ENCODE measurements at places on chromosomes 13 and 19.
A peak's percentile ranks its signal among the peaks of the same experiment; 100 is the strongest.

DNA sequence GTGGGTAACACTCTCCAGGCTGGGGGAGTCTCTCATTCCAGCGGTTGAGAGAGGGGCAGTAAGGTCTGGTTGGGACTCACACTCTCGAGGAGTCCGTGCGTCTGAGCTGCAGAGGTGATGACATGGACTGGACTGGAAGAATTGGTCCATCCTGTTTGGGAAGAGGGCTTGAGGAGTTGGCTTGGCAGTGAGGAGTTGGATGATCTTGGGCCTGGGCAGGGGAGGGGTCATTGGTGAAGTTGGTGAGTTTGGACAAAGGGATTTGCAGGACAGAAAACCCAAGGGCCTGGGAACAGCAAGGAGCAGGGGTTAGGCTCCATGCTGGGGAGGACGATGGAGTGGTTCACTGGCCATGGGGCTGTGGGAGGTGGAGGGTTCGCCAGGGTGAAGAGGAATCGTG lies 3.7 kb downstream of the PPP1R37 start:
- no peak for DNase-seq

DNA sequence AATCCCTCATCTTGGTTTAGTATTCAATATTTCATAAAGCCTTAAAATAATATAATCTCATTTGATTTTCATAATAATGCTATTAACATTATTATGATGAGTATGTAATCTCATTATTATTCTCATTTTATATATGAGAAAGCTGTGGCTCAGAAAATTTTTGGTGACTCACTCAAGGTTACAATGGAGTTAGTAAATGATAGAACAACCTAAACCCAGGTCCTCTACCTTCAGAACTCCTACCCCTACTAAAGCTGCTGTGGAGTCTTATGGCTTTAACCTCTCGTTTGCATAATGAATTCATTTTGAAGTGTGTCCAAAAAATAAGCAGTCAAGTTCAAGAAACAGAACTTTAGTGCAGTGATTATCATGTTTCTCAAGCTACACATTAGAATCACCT lies 226.3 kb downstream of the TBC1D4 start:
- DNase-seq: no peak

GRCh38 chr19:35901854-35902661 lies at the start of gene HCST:
Gene HCST, plus strand, starts transcription at chr19:35902529. Its CDS starts 65 bp downstream, at chr19:35902594.
- peak; percentile 71 for DNase-seq

DNA sequence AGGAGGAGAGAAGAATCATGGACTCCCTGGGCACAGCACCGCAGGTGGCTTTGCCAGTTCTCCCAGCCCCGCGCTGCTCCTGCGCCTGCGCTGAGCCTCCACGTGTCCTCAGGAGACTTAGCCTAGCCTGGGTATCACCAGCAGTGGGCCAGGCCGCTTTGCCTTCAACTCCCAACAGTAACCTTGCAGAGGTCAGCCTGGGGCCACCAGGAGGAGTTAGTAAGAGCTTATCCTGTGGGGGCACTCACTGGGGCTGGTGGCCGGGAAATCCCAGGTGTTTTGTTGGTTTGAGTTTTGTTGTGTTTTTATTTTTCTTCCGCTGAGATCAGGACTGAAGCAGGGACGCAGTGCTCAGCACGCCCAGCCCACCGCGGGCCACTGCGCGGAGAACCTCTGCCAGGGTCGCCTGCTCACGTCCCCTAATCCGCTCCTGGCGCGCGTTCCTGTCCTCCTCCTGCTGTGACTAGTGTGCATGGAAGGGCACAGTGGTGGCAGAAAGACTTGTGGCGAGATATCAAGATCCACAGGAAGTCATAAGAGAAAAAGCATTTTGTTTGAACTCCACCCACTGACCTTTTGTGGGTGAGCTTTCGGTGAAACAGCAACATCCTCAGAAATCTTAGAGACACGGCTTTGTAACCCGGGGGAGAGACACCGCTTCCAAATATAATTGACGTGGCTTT lies 207.4 kb upstream of the RFC3 start:
- DNase-seq: peak; percentile 49

- peak; percentile 76 for DNase-seq
Observed at GRCh38 chr13:41458761-41459431, 1.5 kb downstream of the RGCC start.

GRCh38 chr13:102707467-102707866 lies 12.6 kb upstream of the METTL21C start:
- no peak for DNase-seq

DNA sequence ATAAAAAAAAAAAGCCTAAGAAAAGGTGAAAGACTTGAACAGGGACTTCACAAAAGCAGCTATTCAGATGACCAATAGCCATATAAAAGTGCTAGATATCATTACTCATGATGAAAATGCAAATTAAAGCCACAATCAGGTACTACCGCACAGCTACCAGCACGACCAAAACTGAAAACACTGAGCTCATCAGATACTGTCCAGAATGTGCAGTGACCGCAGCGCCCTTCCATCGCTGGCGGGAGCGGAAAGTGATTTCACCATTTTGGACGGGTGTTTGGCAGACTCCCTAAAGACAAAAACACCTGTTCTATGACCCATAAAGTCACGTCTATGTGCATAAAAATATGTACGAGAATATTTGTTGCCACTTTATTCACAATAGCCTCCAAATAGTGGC lies 60.7 kb downstream of the SLC6A16 start:
- DNase-seq: no peak

DNA sequence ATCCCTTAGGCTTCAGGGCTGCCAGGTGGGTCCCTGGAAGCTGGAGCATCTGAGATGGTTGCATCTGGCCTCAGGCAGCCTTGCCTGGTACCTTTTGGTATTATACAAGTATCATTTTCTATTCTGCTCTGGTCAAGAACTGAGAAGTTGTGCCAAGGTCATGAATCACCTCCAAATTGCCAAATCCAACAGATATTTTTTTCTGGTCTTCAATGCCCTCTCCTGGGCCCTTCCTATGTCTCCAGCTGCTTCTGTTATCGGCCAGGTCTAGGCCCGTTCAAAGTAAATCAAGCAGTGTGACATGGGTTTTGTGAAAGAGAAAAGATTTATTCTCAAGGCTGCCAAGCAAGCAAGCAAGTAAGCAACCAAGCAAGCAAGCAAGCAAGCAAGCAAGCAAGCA lies 271.1 kb upstream of the MAB21L1 start:
- no peak for DNase-seq

DNA sequence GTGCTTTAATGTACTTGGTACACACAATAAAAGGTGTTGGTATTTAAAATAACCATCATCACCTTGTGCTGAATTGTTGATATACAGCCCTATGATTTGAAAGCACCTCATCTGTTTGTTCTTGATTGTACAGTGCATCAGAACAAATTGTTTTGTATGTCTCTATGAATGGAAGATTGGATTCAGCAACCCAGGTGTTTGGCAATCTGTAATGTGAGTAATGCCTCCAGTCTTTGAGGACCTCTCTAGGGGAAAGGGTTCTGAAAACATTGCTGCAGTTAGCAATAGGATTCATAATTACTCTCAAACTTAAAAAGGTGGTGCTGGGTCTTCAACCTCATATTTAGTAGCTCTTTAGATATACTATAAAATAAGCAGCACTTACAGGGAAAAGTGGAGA lies 341.8 kb downstream of the OXGR1 start:
- no peak for DNase-seq

DNA sequence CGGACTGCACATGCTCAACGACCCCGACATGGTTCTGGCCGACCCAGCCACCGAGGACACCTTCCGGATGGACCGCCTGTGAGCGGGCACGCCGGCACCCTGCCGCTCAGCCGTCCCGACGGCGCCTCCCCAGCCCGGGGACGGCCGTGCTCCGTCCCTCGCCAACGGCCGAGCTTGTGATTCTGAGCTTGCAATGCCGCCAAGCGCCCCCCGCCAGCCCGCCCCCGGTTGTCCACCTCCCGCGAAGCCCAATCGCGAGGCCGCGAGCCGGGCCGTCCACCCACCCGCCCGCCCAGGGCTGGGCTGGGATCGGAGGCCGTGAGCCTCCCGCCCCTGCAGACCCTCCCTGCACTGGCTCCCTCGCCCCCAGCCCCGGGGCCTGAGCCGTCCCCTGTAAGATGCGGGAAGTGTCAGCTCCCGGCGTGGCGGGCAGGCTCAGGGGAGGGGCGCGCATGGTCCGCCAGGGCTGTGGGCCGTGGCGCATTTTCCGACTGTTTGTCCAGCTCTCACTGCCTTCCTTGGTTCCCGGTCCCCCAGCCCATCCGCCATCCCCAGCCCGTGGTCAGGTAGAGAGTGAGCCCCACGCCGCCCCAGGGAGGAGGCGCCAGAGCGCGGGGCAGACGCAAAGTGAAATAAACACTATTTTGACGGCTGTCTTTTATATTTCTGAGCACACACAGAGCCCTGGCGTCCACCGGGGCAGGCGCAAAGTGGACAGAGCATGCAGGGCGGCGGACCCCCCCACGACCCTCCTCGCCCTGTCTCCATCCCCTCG lies 13.6 kb downstream of the COMP start:
- DNase-seq: no peak

- no peak for DNase-seq
Observed at GRCh38 chr13:47298506-47298905, 401.7 kb upstream of the HTR2A start.

DNA sequence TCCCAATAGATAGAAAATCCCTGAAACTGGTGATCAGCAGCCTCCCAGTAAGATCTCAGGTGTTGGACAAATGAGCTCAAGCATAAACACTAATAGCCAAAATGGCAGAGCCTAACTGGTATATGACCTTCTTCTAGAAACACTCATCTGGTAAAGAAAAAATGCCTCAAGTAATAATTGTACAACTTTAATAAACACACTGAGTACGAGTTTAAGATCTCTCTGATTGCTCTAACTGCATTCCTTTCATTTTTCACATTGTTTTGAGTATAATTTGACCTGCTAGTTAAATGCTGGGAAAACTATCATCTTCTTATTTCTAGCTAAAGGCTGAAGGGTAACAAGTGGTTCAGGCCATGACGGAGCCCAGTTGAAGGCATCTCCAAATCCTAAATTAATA lies 2009.5 kb upstream of the PCDH20 start:
- no peak for DNase-seq

DNA sequence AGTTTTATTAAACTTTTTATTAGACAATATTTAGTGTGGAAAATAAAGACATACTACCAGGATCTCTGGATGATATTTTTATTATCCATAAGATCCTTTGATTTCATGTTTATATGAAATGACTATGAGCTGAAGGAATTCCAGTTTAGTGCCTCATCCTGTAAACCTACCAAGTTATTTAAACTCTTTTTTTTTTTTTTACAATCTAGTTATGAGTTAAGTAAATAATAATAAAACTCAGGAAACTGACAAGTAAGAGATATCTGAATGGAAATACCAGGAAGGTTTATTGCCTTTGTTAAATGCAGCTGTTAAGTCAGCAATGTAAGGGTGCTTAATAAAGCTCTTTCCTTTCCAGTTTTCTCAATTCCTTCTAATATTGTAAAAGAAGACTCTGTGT lies 53.9 kb downstream of the RXFP2 start:
- no peak for DNase-seq

- DNase-seq: no peak
Observed at GRCh38 chr19:12943437-12944044, 2.1 kb upstream of the RAD23A start.

- DNase-seq: no peak
Observed at GRCh38 chr19:37986048-37986750, 79.2 kb downstream of the SIPA1L3 start.

DNA sequence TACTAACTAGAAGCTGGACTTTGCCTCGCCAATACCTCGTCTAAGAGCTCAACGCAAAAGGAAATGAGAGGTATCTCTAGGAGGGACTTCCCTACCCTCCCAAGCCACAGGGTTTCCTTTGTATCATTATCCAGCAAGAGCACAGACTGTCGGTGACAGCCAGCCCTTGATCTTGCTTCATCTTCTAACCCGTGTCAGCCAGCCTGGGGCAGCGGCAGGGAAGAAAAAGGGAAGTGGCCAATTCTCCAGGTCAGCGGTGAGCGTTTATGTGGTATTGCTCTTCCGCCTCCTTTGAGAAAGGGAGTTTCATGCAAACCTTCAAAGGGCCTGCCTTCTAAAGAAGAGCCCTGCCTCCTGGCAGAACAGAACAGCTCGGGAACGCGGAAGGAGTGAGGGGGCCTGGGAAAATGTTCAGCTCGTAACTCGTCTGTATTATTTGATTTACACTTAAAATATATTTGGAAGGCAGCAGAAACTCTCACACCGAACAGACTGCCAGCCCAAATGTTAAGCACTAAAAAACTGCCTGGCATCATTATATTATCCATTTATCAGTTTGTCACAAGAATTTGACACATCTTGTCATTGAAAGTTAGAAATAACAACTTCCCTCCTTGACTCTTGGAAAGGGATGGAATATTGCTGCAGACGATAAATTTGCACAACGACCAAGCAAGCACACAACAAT lies 41.8 kb downstream of the EFNB2 start:
- peak; percentile 39 for DNase-seq

DNA sequence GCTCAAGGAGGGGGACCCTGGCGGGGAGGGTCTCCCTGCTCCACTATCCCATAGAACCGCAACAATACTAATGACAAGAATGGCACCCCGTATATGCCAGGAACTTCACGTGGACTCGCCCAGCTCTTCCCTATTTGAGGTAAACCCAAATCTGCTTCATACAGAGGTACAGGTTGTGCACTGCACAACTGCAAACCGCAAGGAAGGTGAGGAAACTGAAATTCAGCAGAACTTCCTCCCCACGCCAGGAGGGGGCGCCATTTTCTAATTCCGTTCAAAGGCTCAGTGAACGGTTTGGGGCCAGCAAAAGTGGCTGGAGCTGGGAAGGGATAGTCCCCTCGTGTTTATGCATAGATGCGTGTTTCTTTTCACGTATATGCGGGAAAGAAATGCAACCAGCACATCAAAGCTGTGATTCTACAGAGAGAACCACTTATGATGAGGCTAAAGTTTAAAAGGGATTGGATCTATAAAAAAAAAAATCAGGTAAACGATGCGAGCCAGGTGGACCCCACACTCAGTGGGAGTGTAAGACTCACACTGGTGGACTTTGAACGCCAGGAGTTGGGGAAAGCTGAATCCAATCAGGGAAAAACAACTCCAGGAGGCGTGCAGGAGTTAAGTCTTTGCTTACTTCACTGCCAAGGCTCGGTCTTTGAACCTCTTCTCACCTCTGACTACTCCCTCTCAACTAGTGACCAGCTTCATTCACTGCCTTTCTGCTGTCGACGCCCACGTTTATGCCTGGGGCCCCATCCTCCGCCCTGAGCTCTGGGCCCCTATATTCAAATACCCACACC lies 20.3 kb downstream of the C19orf81 start:
- no peak for DNase-seq

DNA sequence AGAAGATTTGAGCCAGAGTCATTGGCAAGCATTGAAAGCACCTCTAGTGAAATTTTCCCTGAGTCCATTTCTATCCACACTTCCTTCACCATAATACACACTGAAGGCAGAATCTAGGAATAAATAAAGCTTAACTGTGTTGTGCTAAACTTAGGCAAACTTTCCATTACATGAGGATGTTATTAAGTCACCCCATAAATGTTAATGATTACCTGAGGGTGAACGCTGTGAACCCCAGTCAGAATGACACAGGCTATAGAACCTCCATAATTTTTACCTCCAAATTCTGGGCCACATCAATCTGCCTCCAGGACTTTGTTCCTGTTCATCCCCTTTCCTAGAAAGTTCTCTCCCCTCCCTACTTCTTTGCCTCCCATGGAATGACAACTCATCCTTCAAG lies 71.0 kb downstream of the RAP2A start:
- no peak for DNase-seq

GRCh38 chr13:24747248-24748060 lies 16.5 kb upstream of the RNF17 start:
- DNase-seq: no peak

- no peak for DNase-seq
Observed at GRCh38 chr19:29622166-29623070, 16.3 kb downstream of the POP4 start.

All from CD4-positive, alpha-beta T cell treated with Interleukin-15 for 1 hour (primary cell).